Naive B cell (primary cell): ENCODE measurements at places on chromosomes 3 and 15.
A peak's percentile ranks its signal among the peaks of the same experiment; 100 is the strongest.

- no peak for DNase-seq
Measured at GRCh38 chr3:56005196-56005805, 463.0 kb downstream of the ERC2 start.

DNA sequence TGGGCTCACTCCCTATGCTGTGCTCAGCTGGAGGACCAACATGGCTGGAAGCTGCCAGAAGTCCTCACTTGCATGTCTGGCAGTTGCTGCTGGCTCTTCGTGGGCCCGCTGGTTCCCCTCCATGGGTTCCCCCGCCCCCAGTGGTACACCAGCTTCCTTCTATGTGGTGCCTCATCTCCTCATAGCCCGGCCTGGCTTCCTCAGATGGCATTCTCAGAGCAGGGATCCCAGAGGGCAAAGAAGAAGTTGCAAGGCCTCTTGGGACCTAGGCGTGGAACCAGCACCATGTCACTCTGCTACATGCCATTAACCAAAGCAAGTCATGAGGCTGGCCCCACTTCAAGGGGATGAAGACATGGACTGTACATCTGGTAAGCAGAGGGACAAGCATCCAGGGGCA is 2.9 kb upstream of the CFAP92 start:
- DNase-seq: no peak

- no peak for DNase-seq
Measured at GRCh38 chr15:27767918-27768640, 331.0 kb downstream of the OCA2 start.

DNA sequence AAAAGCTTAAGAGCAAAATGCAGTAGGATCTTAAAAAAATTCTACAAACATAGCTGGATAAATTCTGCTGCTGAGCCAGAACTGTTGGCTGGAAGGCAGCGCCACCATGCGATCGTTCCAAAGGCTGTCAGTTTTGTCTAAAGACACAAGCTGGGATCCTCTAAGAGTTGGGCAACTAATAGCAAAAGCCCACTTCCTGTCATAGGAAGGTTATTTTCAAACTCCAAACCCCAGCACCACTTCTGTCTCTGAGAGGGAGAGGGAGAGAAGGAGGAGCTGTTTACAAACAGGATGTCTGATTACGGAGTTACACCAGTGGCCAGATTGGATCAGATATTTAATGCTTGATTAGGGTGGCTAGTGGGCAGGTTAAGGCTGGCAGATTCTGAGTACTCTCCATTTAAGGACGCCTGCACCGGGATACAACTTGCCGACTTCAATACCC is 44.0 kb downstream of the EIF4E3 start:
- DNase-seq: peak; percentile 6

- no peak for DNase-seq
Measured at GRCh38 chr3:43126536-43126935, 20.7 kb upstream of the POMGNT2 start.

DNA sequence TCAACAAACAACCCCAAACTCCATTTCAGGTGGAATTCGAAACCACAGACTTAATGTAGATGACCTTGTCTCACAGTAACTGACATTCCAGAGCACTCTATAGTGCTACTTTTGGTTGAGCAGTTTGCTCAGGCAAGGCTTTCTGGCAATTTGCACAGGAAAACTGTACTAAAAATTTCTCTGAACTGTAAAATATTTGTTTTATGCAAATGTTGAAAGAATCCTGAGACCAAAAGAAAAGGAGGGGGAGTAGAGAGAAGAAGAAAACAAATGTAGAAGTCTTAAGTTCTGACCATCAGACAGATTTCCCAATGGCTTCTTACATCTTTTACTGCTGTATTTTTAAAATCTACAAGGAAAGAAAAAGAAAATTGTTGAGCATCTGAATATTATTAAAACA is 53.5 kb downstream of the DTWD1 start:
- no peak for DNase-seq

- DNase-seq: no peak
Measured at GRCh38 chr15:65630760-65631159, 9.0 kb downstream of the SLC24A1 start.

DNA sequence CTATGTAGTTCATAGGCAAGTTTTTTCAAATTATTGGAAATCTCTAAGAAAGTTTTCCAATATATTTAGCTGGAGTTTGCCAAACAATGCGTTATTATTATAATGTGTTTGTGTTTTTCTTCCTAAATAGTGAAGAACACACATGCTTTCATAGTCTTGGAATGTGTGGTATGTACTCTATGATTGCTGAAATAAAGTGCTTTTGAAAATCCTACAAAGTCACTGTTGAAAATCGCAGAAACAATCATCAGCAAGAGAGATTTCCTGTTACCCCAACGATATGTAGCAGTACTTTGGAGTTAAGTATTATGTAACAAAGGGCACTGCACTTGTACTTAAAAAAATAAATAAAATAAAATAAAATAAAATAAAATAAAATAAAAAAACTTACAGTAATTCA is 796.2 kb downstream of the NAALADL2 start:
- DNase-seq: no peak

GRCh38 chr3:165346503-165346902 is 150.3 kb upstream of the SLITRK3 start:
- no peak for DNase-seq

GRCh38 chr3:119817071-119817470 is 35.2 kb downstream of the NR1I2 start:
- no peak for DNase-seq

- DNase-seq: no peak
Measured at GRCh38 chr3:153319705-153320554, 157.9 kb downstream of the RAP2B start.

GRCh38 chr3:74693696-74694393 is 79.4 kb upstream of the CNTN3 start:
- no peak for DNase-seq

GRCh38 chr3:44983484-44983941 is 7.5 kb downstream of the EXOSC7 start:
- DNase-seq: no peak

GRCh38 chr15:100075229-100075628 is 266.5 kb downstream of the ADAMTS17 start:
- no peak for DNase-seq

GRCh38 chr3:41173926-41174885 is 25.1 kb upstream of the CTNNB1 start:
- DNase-seq: no peak

- DNase-seq: no peak
Measured at GRCh38 chr3:159482241-159482993, 506.2 kb upstream of the IL12A start.

GRCh38 chr3:141229132-141229531 is 2.5 kb upstream of the PXYLP1 start:
- no peak for DNase-seq

DNA sequence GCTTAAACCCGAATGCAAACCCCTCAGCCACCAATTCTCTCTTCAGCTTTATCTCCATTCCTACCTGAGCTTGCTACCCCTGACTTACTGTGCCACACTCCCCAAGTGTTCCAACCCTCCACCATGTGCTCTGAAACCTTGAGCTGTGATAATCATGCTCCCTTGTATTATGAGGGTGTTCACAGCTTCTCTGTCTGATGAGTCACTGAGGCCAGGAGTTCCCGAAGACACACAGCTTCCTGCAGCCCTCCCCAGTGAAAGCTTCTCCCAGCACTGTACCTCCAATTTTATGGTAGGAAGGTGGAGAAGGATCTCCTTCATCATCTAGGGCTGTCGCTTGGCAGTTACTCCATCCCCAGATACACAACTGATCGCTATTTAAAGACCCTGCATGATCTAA is 24.9 kb downstream of the STAC start:
- DNase-seq: no peak

DNA sequence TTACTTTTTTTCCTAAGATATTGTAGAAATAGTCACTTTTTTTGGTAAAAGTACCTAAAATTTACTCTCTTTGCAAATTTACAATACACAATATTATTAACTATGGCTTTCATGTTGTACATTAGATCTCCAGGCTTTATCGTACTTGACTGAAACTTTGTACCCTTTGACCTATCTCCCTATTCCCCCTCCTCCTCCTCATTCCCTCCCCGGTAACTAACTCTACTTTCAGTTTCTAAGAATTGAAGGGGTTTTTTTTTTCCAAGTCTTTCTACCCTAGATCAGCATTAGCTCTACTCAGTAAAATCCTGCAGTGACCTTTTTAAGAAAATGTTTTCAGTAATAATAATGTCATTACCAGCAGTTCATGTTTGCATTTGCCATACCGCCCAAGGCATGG is 10.1 kb downstream of the HACL1 start:
- DNase-seq: no peak

DNA sequence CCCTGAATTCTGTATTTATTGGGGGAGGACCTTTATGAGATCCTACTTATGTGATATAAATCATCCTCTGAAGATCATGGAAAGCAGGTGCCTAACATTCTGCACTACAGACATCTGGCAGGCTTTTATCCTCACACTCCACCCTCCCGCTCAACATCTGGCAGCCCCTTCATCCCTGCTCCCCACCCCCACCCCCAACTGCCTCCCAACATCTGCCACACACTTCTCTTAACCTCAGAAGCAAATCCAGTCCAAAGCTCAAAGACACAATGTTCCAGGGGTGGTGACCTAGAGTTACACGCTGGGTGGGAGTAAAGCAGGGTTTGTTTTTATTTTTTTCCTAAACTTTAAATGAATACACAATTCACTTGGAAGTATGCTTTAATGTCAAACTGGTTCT is 184.5 kb upstream of the ATP11B start:
- DNase-seq: no peak

GRCh38 chr3:134840459-134840858 is 45.4 kb downstream of the EPHB1 start:
- no peak for DNase-seq

DNA sequence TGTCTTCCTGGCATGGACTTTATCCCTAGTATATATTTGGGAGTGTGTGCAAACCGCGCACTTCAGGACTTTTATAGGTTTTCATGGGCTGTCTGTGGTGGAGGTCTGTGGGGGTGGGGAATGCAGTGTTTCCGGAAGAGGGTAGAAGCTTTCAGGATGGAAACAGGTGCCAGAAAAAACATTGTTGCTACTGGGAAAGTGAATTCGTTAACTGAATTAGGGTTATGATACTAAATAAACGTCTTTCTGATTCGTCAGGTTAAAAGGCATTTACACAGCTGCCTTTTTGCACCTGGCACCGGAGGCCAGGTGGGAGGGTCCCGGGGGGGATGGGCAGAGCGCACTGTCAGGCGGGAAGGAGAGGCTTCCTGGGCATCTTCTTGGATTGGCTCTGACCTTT is 62.1 kb downstream of the SLCO3A1 start:
- DNase-seq: no peak

GRCh38 chr15:68767833-68768232 is 52.9 kb downstream of the ANP32A start:
- no peak for DNase-seq

- no peak for DNase-seq
Measured at GRCh38 chr3:67578416-67578815, 76.0 kb downstream of the SUCLG2 start.

- DNase-seq: peak; percentile 91
Measured at GRCh38 chr3:194103983-194104751, 31.8 kb upstream of the HES1 start.

- DNase-seq: no peak
Measured at GRCh38 chr3:119967353-119968006, 126.8 kb downstream of the GSK3B start.

DNA sequence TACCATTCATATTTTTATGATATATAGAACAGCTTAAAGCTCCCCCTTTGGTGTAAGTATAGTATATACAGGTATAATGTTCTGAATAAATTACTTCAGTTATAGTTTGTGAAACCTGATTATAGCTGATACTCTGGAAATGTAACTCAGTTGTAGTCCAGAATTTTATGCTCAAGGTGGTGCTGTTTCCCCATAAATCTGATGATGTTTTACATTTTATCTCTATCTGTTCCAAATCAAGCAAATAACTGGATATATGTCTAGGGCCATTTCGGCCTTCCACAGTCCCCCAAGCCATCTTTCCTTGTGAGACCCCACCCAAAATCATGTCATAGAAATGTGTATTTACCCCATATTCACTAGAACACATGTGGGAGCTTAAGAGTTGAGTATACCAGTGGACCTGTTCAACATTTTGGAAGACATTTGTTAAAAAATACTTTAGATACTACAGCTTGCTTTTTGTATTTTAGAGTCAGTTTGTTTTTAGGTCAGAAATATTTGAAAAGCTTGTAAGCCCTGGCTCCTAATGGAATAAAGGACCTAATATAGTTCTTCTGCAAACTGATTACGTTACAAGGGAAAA is 107.1 kb downstream of the ATG7 start:
- DNase-seq: peak; percentile 24

DNA sequence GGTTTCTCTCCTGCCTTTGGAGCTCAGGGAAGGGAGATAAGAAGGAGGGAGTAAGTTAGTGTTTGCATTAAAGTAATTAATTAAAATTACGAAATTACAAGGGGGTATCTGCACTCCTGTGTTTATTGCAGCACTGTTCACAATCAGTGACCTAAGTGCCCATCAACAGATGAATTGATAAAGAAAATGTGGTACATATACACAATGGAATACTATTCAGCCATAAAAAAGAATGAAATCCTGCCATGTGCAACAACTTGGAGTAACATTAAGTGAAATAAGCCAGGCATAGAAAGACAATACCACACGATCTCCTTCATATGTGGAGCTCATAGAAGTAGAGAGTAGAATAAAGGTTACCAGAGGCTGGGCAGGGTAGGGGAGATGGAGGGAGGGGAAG is 202.0 kb downstream of the SHQ1 start:
- no peak for DNase-seq

- DNase-seq: no peak
Measured at GRCh38 chr3:94092086-94092485, 29.2 kb downstream of the NSUN3 start.

DNA sequence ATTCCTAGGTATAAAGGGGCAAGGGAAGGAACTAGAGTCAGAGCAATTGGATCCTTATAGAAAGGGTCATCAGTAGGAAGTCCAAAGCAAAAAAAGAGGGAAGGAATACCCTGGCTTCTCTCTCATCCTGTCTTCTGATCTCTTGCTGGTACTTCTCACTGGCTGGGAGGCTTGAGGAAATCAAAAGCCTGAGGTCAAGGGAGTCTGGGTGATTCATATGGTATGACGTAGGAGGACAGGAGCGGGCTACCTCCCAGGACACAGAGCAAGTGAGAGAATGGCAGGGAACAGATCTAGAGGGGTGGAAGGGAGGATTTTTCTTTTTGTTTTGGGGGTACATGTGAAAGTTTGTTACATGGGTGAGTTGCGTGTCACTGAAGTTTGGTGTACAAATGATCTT is 76.0 kb downstream of the CFAP20DC start:
- DNase-seq: no peak

GRCh38 chr3:43752905-43753304 is 62.2 kb downstream of the ABHD5 start:
- DNase-seq: no peak

- no peak for DNase-seq
Measured at GRCh38 chr3:58383904-58384303, 49.7 kb downstream of the PDHB start.

- DNase-seq: no peak
Measured at GRCh38 chr3:14550651-14551611, 10.8 kb upstream of the GRIP2 start.

- DNase-seq: no peak
Measured at GRCh38 chr3:177751770-177752169, 554.5 kb upstream of the TBL1XR1 start.

- DNase-seq: no peak
Measured at GRCh38 chr3:191987831-191988350, 526.9 kb downstream of the PYDC2 start.
